ENCODE measurements at places on chromosomes 6 and 20. TPM values are rescaled to one million over a fixed set of nuclear protein-coding genes. Genes with fewer than 3 reads are reported as not detected.

Gene ADAM33
- 54.0 TPM for polyA plus RNA-seq

Gene PTCRA
- polyA plus RNA-seq = not detected

DNA sequence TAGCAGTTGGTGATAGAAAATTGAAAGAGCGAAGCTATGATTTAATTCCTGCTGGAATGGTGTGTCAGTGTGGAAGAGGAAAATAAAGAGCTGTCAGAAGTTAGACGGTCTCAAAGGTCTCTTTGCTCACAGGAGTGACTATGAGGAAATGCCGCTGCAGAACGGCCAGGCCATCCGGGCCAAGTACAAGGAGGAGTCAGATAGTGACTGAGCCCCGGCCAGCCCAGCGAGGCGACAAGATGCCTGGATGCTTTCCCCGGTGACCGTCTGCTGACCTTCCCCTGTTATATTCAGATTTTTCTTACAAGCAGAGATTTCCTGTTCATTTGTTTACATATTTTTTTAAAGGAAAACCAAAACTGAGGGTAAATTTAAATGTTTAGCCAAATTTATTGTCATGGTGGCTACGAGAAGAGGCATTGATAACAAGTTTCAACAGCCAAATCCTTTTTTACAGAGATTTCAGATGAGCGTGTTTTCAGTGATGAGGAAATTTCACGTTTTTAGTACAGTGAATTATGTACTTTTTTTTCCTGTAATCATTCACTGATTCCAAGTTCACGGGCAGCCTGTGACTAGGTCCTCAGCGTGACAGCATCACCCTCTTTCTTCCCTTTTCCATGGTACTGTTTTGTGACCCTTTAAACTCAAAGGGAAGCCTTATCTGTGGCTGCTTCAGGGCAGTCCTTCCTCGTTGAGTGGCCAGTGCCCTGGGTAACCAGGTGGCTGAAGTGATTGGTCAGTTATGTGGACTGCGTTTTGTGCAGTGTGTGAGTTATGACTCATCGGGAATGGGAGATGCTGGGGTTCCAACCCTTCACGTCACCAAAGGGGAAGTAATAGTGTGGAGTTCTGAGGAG, 12.6 kb downstream of the DYNLT1 start:
- peak; percentile 84 for DNase-seq

- DNase-seq = no peak
These were observed 45.4 kb upstream of the BTN3A2 start for GRCh38 chr6:26319405-26320128.

GRCh38 chr20:31569163-31570020, 35.7 kb upstream of the ID1 start:
- peak; percentile 61 for DNase-seq

- DNase-seq = peak; percentile 9
These were observed 1.2 kb downstream of the MYB start for GRCh38 chr6:135182071-135183001.

- no peak for DNase-seq
These were observed 270.4 kb downstream of the KIF16B start for GRCh38 chr20:16302818-16303217.

GRCh38 chr6:82204020-82204419, 43.5 kb downstream of the IBTK start:
- DNase-seq = no peak

Gene SYTL3
- 10.5 TPM for polyA plus RNA-seq

DNA sequence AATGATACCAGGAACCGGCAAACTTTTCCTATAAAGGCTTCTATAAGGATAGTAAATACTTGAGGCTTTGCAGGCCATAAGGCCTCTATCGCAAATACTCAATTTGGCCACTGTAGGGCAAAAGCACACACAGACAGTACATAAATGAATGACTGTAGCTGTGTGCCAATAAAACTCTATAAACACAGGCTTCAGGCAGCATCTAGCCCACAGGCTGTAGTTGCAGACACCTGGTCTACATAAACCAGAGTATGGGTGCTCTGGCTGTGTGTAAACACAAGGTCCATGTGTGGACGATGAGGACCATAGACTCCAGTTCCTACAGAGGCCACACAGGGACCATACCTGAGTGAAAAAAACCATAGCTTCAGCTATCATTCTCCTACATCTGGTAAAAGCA, 52.2 kb downstream of the ZMYND8 start:
- DNase-seq = peak; percentile 59

GRCh38 chr20:22101606-22102005, 396.1 kb downstream of the PAX1 start:
- DNase-seq = no peak

Gene HLA-DQA2
- 0.36 TPM for polyA plus RNA-seq

Gene ESR1
- polyA plus RNA-seq = 0.87 TPM

- DNase-seq = no peak
These were observed 306.4 kb downstream of the COL12A1 start for GRCh38 chr6:74899416-74899815.

GRCh38 chr6:73983367-73983766, 287.4 kb downstream of the CD109 start:
- DNase-seq = no peak

GRCh38 chr6:2989332-2990247, 10.1 kb upstream of the NQO2 start:
- DNase-seq = peak; percentile 99

DNA sequence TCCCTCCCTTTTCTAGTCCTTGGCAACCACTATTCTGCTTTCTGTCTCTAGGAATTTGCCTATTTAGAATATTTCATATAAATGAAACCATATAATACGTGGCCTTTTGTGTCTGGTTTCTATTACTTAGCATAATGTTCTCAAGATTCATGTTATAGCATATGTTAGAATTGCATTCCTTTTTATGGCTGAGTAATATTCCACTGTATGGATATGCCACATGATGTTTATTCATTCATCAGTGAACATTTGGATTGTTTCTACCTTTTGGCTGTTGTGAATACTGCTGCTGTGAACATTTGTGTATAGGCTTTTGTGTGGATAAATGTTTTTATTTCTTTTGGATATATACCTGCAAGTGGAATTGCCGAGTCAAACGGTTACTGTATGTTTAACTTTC, 7.1 kb downstream of the SLC9A8 start:
- DNase-seq = no peak

Gene HLA-DQA1
- polyA plus RNA-seq = 2.7 TPM

Gene TSBP1
- polyA plus RNA-seq = not detected

GRCh38 chr20:17675519-17676377, 6.3 kb downstream of the RRBP1 start:
- DNase-seq = no peak

- DNase-seq = no peak
These were observed 213.3 kb downstream of the ZDHHC14 start for GRCh38 chr6:157594292-157594691.

DNA sequence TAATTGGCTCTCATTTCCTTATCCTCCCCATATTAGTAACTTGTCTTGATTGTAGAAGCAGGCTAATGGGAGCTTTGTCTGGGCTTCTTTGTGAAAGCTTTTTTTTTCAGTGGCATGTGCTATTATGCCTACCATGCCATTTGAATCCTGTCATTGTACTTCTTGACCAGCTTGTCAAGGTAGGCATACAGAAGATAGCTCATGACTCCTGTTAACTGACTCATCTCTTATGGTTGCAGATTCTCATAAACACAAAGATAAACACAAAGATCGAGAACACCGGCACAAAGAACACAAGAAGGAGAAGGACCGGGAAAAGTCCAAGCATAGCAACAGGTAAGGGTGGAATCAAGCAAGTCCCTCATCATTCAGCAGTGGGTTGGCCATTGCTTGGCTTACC, 32.5 kb downstream of the TOP1 start:
- no peak for DNase-seq

DNA sequence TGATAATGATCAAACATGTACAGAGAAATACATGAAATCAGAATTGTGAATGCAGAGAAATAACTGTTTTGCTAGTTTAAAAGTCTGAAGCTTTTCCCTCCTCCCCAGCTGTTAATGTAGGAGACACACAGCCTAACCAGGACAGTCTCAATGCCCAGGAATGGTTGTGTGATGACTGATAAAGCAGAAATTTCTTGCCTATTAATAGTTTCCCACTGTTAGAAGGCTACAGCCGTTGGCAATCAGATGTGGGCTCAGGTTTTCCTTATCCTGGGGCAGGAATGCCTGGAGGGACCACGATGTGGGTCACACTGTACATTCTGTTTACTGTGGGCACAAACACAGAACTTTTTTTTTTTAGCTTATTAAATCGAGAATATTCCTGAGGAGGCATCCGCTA, 1.9 kb downstream of the PPP1R3D start:
- DNase-seq = no peak

DNA sequence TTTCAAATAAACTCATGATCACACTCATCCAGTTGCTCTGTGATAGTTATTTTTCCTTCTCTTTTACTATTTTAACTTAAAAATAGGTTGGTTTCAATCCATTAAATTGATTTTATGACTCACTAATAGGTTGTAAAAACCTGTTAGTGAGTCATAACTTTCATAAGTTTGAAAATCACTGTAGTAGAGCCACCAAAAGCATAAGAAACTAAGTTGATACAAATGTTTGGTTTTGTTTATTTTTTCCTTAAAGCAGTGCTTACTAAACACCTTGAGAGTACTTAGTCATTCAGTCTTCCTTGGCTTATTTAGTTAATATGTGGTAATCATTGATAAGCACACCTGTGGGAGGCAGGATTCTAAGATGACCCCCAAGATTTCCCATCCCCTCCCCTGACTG, 312.1 kb upstream of the MAN1A1 start:
- DNase-seq = no peak

DNA sequence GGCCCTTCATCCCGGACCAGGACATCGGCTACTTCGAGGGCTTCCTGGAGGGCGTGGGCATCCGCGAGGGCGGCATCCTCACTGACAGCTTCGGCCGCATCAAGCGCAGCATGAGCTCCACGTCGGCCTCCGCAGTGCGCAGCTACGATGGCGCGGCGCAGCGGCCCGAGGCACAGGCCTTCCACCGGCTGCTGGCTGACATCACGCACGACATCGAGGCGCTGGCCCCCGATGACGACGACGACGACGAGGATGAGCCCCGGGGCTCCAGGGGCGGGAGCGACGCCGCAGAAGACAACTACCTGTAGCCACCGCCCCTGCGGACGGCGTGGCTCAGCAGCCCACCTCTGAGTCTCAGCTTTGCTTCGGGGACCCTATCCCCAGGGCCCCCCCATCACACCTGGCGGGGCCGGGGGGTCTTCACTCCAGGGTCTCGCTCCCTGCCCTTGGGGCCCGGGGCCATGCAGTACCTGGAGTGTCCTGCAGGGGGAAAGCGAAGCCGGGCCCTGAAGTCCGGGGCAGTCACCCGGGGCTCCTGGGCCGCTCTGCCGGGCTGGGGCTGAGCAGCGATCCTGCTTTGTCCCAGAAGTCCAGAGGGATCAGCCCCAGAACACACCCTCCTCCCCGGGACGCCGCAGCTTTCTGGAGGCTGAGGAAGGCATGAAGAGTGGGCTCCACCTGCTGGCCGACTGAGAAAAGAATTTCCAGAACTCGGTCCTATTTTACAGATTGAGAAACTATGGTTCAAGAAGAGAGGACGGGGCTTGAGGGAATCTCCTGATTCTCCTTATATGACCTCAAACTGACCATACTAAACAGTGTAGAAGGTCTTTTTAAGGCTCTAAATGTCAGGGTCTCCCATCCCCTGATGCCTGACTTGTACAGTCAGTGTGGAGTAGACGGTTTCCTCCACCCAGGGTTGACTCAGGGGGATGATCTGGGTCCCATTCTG, 20.8 kb upstream of the HCK start:
- DNase-seq = peak; percentile 82

Gene EMILIN3
- polyA plus RNA-seq = 54.3 TPM

- DNase-seq = peak; percentile 68
These were observed 22.8 kb downstream of the SRSF3 start for GRCh38 chr6:36616893-36617521.

DNA sequence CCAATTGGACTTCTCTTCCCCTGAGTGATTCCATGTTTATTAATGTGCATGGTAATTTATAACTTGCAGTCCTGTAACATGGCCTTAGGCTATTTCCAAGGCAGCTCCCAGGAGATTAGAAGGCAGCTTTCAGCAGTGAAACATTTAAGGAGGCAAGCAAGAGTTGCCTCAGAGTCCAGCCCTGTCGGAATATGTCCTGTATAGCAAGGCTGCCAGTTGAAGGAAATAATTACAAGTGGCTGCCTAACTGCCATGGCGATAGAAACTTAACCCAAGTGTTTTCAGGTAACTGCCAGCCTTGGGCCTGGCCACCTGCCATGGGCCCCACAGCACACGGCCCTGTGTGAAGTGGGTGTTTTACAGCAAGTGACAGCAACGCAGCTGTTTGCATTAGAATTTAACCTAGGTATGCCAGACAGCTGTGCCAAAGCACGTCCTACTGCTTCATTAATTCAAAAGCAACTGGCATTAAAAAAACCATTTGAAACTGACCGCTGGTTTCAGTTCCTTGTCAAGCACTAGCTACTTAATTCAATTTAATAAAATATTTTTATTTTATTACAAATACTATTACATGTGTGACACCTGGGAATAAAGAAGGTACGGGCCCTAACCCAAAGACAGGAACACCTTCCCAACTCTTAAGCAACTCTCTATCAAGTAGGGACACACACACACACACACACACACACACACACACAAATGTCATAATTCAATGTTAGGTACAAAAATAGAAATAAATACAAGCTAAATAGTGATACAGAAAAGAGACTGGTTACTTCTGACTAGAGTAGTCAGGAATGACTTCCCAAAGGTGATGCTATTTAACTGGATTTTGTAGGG, 151.8 kb upstream of the HEY2 start:
- peak; percentile 76 for DNase-seq

DNA sequence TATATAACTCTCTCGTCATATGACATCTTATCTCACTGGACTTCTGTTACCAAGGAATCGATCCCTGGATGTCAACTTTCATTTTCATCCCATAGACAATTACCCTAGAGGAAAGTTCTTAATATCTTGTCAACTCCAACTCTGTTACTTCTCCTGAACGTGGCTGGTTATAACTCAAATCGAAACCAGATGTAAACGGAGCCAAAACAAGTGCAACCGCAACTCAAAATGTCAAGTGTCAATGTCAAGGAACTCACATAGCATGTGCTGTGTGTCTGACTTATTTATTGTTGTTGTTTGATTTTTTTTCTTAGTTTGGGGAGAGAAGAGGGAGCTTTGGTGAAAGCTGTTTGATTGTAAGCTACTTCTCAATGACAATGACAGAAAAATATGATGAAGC, 108.6 kb downstream of the VIP start:
- no peak for DNase-seq

Gene SALL4
- 1.4 TPM for polyA plus RNA-seq

- DNase-seq = peak; percentile 94
These were observed 72.7 kb upstream of the CCN6 start for GRCh38 chr6:111980971-111981840.
